Pericardium fibroblast (primary cell): ENCODE measurements at places on chromosomes 16 and 17. TPM values are rescaled to one million over a fixed set of nuclear protein-coding genes. Genes with fewer than 3 reads are reported as not detected.

The FXR2 gene
- total RNA-seq, result 17.7 and 41.3 TPM in 2 replicates

The SMG1 gene
- 13.2 and 22.4 TPM in 2 replicates for total RNA-seq

The SLC5A11 gene
- total RNA-seq, result not detected in 2 replicates

The KRT10 gene
- total RNA-seq, result 18.0 and 18.8 TPM in 2 replicates

The ASGR1 gene
- total RNA-seq, result 0.35 and 0.85 TPM in 2 replicates

The CRYBA1 gene
- total RNA-seq, result not detected in 2 replicates

The GGA2 gene
- 22.4 and 35.5 TPM in 2 replicates for total RNA-seq

The SYCE1L gene
- total RNA-seq, result 8.2 TPM in 1 of 2 replicates, not detected in the other

The HS3ST2 gene
- not detected in 2 replicates for total RNA-seq
